NCI-H345 (cell line): ENCODE measurements at places on chromosomes 6 and 20.
A peak's percentile ranks its signal among the peaks of the same experiment; 100 is the strongest.

DNA sequence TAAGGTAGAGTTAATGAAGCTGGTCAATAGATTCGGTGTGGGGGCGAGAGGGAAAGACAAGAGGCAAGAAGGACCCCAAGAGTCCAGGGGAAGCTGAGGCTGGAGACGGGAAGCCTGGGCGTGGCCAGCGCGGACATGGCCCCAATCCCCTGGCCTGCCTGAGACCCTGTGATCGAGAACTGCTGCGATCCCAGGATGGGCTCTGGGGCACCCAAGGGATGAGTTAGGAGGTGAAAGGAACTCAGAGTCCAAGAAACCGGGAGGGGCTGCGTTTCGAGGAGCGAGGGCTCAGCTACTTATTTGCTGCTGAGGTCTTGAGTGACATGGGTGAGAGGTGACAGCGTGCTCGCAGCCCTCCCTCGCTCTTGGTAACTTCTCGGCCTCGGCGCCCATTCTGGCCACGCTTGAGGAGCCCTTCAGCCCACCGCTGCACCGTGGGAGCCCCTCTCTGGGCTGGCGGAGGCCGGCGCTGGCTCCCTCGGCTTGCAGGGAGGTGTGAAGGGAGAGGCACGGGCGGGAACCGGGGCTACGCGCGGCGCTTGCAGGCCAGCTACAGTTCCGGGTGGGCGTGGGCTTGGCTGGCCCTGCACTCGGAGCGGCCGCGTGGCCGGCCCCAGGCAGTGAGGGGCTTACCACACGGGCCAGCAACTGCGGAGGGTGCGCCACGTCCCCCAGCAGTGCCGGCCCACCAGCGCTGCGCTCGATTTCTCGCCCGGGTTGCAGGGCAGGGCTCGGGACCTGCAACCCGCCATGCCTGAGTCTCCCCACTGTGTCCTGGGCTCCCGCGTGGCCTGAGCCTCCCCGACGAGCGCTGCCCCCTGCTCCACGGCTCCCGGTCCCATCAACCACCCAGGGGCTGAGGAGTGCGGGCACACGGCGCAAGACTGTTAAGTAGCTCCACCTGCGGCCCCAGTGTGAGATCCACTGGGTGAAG lies 58.2 kb downstream of the IRF4 start:
- DNase-seq, result no peak

DNA sequence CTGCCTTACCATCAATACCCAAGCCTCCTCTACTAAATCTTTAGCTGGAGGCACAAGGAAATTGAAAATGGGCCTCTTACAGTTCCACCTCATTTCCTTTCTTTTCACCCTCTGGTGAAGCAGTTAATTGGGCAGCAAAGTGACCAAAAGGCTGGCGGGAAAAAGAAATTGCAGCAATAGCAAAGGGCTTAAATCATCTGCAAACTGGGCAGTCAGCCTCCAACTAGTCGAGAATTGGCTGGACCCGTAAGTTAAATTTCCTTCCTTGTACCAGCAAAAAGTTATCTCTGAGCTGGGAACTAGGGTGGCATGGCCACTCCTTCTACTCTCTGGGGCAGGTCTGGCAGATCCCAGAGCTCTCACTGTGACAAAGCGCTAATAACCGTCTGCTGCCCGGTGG lies 33.5 kb downstream of the GHRH start:
- no peak for DNase-seq

DNA sequence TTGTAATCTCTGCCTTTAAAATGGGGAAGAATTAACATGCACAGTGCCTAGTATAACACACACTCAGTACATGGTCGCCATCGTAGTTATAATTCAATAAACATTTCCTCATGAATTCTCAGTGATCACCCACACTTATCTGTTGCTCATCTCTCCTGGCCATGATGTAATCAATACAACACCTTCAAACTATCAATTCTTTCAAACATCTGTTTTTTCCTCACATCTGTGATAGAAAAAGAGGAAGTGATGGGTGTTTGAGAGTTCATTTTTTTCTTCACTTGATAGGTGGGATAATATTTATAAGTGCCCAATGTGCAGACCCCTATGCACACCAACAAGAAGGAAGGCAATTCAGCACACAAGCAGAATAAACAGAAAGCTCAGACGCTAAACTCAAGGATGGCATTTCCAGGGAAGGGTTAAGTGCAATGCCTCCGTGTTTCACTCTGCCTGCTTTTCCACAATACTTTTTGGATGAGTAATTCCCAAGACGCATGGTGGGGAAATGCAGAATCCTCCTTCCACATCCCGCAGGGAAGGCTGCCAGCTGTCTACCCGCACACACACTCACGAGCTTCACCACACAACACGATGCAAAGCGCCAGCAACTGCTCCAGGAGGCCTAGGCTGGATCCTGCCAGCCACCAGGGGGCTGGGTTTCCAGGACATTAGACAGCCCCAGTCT lies 100.3 kb downstream of the GMPR start:
- DNase-seq, result no peak

DNA sequence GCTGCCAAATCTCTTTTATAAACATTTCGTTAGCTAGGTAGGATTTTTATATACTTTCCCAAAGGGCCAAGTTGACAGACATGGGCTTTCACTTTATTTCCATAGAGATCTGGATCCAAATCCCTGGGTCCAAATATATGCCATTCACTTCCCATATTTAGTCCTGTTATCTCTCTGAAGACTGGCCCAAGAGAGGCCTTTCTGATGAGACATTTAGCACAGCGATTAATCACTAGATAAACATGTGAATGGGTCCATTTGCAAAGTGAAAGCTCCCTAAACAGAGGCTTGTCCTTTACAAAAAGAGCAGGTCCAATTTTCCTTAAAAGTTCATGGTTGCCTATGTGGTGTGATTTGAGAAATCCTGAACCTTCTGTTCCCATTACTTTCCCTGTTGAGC lies 132.6 kb downstream of the TRMT11 start:
- no peak for DNase-seq

DNA sequence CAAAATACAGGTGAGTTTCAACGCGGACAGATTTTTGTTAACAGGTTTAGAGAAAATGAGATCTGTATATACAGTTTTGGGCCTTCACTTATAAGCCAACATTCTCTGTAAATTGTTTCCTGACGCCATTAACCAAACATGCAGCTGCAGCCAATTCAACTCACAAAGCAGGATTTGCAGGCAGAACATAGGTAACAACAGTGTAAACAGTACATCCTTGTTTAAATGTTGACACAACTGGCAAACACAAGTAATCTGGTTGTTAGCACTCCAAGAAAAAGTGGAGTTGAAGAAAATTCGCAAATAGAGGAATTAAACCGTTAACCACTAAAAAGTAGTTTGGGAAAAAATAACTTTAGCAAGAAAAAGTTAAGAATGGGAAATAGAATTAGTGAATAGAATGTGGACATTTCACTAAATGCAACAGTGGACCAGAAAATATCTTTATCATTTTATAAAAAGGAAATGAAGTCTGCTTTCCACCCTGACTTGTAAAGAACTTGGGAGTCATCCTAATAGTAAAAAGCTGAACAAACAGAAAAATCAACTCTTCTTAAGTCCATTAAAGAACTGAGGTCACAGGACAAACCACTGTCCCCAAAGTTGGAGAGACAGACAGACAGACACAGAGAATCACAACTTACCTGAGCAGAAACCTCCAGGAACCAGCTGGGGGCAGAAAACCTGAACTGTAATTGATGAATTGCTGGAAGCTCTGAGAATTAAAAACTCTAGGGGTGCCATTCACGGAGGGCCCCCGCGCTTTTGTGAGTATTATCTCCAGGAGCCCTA lies 10.1 kb downstream of the SMIM28 start:
- DNase-seq, result peak; percentile 77

DNA sequence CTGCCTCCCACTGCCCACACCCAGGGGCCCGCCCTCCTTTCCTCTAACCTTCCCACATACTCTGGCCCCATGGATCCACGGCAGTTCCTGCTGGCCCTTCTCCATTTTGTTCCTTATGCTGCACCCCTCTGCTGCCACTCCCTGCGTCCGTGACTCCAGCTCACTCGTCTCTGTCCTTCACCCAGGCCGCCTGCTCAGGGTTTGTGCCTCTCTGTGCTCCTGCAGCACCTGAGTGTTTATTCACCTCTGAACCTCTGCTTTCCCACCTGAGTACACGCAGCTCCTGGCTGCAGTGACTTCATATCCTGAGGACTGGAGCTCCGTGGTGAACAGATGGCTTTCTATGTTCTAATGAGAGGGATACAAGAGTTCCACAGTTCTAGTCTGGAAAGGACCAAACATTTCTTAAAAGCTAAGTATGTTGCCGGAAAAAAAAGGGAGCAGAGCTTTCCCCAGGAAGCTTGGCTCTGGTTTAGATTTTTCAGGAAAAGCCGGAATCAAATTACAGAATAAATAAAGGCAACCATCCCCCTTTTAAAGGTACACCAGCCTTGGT lies 1.5 kb upstream of the GNRH2 start:
- DNase-seq, result peak; percentile 72

DNA sequence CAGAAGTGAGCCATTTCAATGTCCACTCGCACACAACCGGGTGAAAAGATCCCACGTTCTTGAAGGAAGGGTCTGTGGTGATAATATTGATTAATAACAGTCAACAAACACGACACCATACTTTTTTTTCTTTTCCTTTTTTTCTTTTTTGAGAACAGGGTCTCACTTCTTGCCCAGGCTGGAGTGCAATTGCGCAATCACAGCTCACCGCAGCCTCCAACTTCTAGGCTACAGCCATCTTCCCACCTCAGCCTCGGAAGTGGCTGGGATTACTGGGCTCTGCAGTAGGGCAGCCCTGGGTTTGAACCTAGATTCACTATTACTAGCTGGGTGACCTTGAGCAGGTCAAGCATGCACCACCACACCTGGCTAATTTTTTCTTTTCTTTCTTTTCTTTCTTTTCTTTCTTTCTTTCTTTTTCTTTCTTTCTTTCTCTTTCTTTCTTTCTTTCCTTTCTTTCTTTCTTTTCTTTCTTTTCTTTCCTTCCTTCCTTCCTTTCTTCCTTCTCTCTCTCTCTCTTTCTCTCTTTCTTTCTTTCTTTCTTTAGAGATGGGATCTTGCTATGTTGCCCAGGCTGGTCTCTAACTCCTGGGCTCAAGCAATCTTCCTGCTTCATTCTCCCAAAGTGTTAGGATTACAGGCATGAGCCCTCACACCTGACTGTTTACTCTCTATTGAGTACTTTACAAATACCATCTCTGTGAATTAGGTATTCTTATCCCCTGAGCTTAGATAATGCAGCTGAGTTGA lies 123.9 kb downstream of the SNX5 start:
- no peak for DNase-seq

DNA sequence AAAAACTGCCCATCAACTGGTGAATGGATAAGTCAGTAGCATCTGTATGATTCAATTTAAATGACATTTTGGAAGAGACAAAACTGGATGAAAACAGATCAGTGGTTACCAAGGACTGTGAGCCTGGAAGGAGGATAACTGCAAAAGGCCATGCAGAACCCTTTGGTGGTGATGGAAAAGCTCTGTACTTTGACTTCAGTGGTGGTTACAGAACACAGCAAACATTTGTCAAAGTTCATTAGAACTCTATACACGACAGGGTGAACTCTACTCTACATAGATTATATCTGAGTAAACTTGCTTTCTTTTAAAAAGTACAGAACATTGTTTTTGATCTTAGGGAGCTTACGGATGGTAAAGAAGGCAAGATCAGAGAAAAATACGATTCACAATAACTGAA lies 111.9 kb upstream of the HTR1E start:
- DNase-seq, result no peak

DNA sequence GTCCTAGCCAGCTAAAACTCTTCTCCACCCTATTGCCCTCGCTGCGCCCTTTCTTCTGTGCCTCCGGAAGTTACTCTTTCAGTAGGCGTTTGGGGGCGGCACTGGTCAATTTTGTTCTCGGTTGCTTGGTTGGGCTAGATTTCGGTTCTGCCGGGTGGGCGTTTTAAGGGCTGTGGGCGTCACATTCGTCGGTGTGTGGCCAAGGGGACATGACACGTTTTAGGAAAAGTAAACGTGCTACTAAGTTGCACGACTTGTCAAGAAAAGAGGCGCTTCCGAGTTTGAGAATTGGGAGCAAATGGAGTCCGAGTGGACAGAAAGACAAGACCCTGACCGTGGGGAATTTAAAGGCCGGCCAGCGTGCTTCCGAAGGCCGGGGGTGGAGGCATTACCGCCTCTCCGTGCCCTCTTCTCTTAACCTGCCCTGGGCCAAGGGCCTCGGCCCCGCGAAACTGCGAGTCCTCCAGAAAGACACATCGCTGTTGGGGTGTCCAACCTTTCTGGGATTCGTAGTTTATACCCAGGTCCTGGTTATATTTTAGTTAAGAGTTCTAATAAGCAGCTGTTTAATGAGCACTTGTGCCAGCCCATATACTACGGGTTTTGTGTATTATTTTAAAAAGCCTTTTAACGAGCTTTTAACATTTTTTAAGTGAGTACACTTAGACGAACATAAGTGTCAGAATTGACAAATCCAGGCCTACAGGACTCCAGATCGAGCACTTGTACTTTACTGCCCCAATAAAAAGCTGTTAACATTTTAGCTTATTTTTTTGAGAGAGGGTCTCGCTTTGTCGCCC lies 664 bp upstream of the BAG6 start:
- DNase-seq, result peak; percentile 96

GRCh38 chr6:43037197-43037596 lies 15.8 kb downstream of the RRP36 start:
- DNase-seq, result no peak

- DNase-seq, result peak; percentile 13
Measured at GRCh38 chr6:156183678-156184077, 593.5 kb upstream of the ARID1B start.

DNA sequence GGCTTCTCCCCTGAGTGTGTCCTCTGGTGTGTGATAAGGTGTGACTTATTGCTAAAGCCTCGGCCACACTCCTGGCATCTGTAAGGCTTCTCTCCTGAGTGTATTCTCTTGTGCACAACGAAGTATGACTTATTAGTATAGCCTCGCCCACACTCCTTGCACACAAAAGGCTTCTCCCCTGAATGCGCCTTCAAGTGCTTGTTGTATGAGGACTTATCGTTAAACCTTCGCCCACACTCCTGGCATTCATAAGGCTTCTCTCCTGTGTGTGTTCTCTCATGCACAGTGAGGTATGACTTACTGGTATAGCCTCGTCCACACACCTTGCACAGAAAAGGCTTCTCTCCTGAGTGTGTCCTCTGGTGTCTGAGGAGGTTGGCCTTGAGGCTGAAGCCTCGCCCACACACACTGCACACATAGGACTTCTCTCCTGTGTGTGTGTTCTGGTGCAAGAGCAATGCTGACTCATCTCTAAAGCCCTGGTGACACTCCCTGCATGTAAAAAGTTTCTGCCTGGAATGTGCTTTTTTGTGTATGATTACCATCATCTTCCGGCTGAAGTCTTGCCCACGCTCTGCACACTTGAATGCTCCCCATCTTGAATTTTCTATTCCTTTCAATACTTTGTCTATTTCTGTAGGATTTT lies 20.4 kb downstream of the ZNF337 start:
- no peak for DNase-seq

GRCh38 chr6:158283304-158283980 lies 28.8 kb upstream of the TULP4 start:
- DNase-seq, result no peak
